ENCODE measurements at places on chromosomes 3 and 15.

- no peak for DNase-seq
Observed at GRCh38 chr15:31358957-31359701, 32.5 kb downstream of the KLF13 start.

- peak; percentile 36 for DNase-seq
Observed at GRCh38 chr15:52078876-52079700, 33.5 kb downstream of the BCL2L10 start.

GRCh38 chr3:146117406-146118285, 43.3 kb downstream of the PLOD2 start:
- no peak for DNase-seq

DNA sequence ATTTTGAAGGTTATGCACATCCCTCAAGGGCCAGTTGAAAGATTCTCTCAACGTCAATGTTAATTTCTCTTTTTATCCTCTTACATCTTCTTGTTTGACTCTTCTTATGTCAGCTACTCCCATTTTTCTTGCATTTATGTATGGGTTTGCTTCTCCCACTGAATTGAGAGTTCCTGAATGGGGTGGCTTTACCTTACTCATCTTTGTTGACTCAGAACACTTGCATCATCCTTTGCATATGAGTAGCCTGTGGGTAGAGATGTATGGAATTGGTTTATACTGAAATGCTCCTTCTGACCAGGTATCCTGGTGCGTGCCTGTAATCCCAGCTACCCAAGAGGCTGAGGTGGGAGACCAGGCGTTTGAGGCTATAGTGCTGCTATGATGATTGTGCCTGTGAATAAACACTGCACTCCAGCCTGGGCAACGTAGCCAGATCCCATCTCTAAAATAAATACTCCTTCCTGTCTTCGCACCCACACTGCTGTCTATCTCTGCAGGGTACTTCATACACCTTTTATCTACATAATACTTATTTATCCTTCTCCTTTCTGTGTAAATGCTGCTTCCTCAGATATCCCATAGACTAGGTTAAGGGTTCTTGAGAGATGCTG, 123.6 kb upstream of the DPH6 start:
- DNase-seq = no peak

- no peak for DNase-seq
Observed at GRCh38 chr3:20046556-20046955, 6.3 kb downstream of the KAT2B start.

DNA sequence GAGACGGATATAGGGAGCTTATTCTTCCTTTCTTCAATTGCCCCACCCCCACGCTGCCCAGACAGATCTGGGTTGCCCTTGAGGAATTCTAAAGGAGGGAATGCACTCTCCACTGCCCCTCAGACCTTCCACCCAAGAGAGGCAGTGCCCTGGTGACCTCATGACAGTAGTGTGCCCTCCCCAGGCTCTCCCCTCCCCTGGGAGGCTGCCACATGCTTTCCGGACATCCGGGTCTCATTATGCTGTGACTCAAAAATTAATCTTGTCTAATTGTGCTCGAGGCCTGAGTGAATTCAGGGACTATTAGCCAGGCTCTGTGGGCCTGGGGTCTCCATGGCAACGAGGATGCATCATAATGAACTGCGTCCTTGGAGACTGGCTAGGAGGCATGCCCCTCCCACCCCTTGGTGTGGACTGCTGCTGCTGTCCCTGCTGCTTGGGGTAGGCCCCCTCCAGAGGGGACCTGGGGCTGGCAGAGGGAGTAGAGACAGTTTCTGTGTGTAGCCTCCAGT, 20.8 kb downstream of the CORO2B start:
- DNase-seq = no peak

- no peak for DNase-seq
Observed at GRCh38 chr3:67037615-67038014, 39.5 kb downstream of the KBTBD8 start.

GRCh38 chr3:169348929-169349621, 314.4 kb downstream of the MECOM start:
- DNase-seq = no peak

GRCh38 chr15:89625716-89626115, 29.6 kb downstream of the KIF7 start:
- DNase-seq = no peak

DNA sequence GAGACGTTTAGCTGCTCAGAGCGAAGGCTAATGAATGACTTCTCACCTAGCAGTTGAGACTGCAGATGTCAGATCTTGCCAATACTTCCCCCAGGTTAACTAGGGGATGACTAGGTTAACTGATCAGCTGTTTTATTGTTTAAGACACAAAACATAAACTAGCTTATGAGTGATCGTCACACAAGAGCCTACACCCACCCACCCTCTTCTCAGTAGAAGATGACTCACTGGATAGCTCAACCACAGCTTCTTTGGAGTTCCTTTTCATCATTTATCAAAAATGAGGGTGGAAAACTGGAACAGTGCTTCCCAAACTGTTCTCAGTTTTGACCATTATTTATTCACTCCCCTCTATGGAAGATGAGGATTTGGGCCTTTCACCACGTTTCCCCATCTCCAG, 25.2 kb downstream of the GASK1A start:
- no peak for DNase-seq

DNA sequence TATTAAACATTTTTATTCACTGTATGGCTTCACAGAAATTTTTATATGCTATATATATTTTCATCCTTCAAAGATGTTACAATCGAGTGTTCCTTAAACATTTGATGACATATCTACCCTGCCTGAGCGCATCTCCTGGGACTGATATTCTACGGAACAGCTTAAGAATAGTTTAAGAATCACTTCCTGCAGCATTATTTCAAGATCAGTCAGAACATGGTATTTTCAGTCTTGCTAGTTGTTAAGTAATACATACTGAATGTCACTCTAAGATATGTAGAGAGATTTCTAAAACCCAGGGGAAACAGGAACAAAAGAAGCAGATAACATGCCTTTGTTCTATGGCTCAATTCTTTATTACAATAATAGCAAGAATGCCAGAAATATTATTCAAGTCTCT, 8.7 kb downstream of the COL8A1 start:
- no peak for DNase-seq

GRCh38 chr15:98920091-98920880, 87.3 kb downstream of the PGPEP1L start:
- DNase-seq = no peak

- DNase-seq = no peak
Observed at GRCh38 chr15:88920186-88920891, 7.2 kb upstream of the MFGE8 start.

GRCh38 chr3:184284696-184285095, 8.9 kb downstream of the ECE2 start:
- peak; percentile 86 for DNase-seq

- DNase-seq = no peak
Observed at GRCh38 chr15:66085128-66085527, 168.4 kb downstream of the MEGF11 start.

- no peak for DNase-seq
Observed at GRCh38 chr15:72306211-72306785, 13.7 kb downstream of the CELF6 start.

GRCh38 chr3:48434591-48435222, 4.8 kb upstream of the PLXNB1 start:
- DNase-seq = no peak

DNA sequence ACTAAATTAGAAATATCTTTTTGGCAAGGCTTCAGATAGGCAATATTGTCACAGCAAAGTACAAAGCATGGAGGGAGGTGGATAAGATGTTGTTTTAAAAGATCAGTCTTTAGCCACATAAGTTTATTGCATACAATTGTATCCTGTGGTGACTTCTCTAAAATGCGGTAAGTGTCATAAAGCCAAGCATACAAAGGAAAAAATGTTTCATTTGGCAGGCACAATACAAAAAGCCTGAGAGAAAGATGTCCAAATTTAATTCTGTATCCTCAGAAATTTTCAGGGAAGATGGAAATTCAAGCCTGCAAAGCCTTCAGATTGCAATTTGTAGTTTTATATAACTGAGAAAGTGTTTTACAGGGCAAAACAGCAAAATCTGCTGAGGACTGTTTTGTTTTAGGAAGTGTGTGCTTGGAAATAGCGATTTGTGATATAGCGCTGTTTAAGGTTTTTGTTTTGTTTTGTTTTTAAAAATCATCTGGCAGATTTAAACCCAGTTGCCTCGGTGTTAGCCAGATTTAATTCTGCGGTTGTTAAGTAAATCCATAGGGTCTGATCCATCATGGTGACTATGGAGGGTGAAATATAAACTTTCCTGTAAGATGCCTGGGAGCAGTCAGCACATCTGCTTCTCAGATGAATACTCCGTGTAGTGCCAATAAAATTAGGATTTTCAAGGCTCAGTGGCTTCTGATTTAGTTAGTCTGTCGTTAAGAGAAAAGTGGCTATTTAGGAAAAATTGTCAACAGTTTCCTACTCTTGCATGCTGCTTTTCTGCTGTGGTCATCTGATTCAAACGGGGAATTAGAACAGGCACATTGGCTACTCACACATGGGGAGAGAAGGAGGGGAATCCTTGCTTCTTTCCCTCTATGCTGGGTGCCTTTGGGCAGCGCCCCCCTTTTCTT, 8.0 kb downstream of the KAT2B start:
- peak; percentile 48 for DNase-seq

GRCh38 chr15:62455441-62455921, 290.4 kb upstream of the C2CD4B start:
- DNase-seq = no peak
